NCI-H1417 treated with DMSO at 0.1 percent for 48 hours (cell line): ENCODE measurements at places on chromosomes 12 and 14.
A peak's percentile ranks its signal among the peaks of the same experiment; 100 is the strongest.

DNA sequence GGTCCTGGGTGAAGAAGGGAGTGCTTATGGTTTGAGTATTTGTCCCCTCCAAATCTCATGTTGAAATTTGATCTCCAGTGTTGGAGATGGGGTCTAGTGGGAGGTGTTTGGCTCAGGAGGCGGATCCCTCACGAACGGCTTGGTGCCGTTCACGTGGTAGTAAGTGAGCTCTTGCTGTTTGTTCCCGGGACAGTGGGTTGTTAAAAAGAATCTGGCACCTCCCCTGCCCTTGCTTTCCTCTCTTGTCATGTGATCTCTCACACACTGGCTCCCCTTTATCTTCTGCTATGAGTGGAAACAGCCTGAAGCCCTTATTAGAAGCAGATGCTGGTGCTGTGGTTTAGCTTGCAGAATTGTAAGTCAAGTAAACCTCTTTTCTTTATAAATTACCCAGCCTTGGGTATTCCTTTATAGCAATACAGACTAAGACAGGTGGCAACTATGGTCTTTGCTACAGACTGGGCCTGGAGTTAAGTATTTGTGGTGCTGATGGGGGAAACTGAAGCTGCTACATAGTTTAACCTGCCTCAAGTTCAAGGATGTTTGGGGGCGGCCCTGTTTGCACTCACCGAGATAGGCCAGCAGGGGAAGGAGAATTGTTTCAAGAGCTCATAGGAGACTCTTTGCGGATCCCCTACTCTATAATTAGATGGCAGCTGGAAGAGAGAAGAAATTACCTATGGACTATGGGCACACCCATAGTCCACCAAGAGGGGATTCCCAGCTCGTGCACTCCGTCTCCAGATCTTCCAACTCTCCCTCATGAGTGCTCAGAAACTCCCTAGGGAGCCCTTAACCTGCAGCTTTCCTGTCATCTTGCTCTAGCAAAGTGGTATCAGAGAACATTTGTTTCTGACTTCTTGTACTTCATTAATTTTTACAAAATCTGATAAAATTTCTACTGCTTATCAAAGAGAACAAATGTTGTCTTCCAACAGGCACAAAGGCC, 164.6 kb downstream of the SLC15A5 start:
- peak; percentile 30 for DNase-seq

DNA sequence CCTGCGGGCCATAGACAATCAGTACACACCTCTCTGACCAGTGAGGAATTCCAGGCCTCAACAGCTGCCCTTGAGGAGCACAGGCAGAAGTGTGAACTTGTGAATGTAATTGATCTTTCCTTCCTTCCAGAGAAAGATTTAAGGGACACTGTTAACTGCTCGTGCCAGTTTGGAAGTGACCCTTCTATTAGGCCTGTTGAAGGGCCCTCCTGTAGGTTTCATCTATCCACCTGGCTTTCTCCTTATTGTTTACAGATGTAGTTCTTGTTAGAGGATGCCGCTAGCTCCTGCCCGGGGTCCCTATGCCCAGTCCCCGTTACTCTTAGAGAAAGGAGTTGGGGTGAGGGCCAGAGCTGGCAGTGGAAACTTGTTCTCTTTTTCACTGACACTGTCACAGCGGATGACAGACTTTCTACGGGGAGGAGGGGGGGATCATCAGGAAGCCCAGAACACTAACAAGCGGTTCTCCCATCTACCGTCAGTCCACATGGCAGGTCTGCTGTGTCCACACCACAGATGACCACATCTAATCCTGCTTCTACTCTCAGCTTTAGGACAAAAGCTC, 42.6 kb downstream of the SH2B3 start:
- DNase-seq = no peak

GRCh38 chr14:72604133-72604532, 289.8 kb downstream of the DPF3 start:
- no peak for DNase-seq

GRCh38 chr14:97902630-97903029, 1105.4 kb downstream of the VRK1 start:
- DNase-seq = no peak

GRCh38 chr14:52124791-52125684, 56.2 kb upstream of the NID2 start:
- no peak for DNase-seq

GRCh38 chr14:33369041-33369440, 430.4 kb downstream of the NPAS3 start:
- no peak for DNase-seq

GRCh38 chr12:5442251-5443006, 10.5 kb downstream of the NTF3 start:
- no peak for DNase-seq

- no peak for DNase-seq
These were observed 96.1 kb downstream of the DNAH10 start for GRCh38 chr12:123858176-123858575.

DNA sequence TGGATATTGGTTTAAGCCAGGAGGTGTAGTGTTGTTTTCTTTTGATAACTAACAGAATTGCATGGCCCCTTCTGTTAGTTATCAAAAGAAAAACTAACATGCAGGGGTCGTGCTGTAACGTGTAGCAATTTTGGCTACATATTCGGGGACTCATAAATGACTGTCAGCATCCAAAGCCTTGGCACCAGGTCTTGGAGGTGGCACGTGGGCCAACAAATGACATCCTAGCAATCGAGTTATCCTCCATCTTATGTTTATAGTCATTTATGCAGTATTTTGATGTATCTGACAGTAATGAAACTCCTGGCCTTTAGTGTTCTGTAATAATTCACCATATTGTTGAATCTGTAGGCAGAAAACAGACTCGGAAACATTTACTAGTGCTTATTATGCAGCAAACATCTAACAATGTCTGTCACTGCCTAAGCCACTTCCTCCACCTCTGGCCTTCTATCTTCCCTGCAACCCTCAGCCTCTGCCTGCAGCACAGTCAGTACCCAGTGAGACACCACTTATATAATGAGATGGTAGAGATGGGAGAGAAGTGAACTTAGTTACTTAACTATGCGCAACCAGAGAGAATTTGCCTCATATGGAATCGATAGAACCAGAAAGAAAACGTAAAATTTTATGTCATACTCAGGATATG, 184.6 kb downstream of the AEBP2 start:
- DNase-seq = no peak

- DNase-seq = no peak
These were observed 97.2 kb downstream of the MGAT4C start for GRCh38 chr12:86158956-86159355.

DNA sequence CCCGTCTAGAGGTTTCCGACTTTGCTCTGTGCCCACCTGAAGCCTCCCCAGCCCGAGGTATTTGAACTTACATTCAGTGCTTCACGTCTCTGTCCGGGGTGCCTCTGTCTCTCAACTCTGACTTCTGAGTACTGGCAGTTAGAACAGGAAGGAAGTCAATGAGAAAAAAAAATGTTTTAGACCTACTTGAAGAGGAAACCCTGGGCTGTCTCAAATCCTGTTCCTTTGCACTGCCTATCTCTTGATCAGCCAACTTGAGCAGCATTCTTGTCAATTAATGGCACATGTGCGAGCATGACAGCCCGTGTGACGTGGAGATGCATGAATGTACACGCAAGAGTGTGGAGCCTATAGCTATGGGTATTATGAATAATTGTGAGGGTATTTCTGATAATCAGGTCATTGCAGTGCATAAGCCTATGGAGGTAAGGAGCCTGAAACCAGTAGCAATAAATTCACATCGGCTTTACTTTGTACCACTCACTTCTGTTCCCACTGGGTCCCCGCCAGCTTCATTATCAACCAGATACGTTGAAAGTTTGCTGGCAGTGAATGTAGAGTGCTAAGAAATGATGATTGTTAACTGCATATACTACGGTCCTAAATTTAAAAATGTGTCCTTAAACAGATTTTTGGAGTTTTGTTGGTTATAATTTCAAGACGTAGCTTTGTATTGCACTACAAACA, at the start of gene ARHGDIB:
Gene ARHGDIB, minus strand, starts transcription at position 136 of the 687 bp plus-strand sequence. CDS start 10,889 bp downstream, outside the sequence.
- DNase-seq = no peak

GRCh38 chr14:60651796-60652673, 2.8 kb upstream of the SIX1 start:
- no peak for DNase-seq

DNA sequence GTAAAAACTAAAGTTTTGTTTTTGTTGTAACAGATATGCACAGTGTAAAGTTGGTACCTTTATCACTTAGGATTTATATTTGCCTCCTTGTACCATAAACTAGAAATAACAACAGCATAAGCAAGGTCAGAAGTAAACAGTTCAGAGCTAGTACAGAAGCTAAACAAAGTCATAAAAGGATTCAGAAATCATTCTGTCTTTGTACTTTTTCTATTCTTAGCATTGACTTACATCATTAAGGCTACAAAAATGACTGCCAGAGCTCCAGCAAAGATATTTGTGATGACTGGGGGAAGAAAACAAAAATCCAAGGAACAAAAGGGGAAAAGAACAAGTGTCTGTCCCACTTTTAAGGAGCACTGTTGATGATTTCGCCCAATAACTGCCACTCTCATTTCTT, 347.2 kb downstream of the CCDC91 start:
- no peak for DNase-seq

DNA sequence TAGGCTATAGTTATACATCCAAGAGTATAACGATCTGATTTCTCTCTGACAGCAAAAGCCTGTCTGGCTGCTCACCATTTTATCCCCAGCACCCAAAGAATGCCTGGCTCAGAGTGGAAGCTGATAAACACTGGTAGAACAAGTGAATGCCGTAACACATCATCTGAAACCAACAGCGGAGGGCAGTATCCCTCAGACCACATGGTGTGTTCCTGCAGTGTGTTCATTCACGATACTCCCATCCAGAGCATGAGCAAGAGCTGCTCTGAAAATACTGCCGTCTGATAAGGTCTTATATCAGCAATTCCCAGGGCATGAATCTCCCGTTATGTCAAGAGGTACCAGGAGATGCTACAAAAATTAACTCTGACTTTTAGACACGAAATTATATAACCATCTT, 95.9 kb downstream of the TTC7B start:
- DNase-seq = no peak

DNA sequence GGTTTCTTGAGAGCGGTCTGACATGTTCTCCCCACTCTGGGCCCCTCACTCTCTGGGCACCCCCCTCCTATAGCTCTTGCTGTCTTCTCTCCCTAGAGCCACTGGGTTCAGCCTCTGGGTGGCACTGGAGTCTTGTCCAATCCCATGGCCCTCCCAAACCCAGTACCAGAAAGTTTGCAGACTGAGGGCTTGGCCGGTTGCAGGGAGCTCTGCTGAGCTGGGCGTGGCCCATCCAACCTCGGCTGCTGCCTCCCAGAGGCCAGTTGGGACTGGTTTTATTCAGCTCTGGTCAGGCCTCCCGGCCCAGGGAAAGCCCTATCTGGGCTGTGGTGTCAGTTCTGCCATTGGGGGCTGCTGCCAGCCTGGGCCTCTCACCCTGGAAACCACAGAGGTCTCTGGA, 37.9 kb downstream of the ISCA2 start:
- DNase-seq = no peak

DNA sequence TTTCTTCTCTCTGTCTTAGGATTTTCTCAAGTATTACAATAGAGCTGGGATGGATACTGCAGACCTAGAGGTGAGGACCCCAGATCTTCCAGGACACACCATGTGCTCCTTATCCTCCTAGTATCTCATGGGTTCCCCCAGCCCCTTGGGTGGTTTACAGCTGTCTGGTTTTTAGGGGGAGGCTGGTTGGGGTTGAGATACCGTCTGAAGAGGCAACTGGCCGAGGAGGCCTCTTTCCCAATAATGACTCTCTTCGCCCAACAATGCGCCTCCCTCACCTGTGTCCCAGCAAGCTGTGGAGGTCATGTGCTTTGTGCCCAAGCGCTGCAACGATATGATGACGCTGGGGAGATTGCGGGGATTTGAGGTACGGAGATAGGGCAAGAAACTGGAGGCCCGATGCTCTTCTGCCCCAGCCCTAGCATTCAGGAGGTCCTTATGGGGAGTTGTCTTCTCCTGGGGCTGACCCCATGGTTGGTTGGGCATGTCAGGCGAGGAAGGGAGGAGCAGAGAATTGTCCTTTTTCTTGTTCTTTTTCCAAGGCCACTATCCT, 3.8 kb downstream of the ARHGEF25 start:
- no peak for DNase-seq

GRCh38 chr14:92959761-92960680, 37.1 kb downstream of the CHGA start:
- peak; percentile 54 for DNase-seq

GRCh38 chr14:30550335-30550734, 8.6 kb upstream of the G2E3 start:
- no peak for DNase-seq

- no peak for DNase-seq
These were observed 14.4 kb upstream of the VRTN start for GRCh38 chr14:74333909-74334308.

DNA sequence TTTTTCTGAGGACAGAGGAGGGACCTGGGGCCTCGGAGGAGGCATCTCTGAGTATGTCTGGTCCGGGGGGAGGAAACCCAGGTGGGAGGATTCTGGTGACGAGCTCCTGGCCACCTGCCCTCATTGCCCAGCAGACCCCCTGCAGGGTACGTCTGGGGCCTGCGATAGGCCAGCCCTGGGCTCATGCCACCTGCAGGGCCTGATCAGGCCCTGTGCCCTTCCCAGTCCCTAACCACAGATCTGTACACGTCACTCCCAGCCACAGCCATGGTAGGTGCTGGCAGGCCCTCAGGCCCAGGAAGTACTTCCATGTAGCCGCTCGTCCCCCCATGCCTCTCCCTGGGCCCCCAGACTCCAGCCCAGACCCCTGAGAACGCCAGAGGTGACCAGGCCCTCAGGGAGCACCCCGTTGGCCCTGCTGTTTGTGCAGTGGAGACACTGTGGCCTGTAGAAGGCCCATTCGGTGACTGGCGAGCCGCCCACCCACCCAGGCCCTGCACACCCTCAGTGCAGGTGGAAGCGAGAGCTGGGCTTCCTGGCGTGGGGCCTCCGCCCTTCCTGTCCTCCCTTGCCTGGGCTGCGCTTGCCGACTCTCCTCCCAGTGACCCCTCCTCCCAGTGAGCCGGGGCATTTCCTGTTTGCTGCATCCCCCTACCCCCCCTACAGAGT, 5.7 kb downstream of the INF2 start:
- peak; percentile 83 for DNase-seq

- DNase-seq = peak; percentile 53
These were observed 91.7 kb upstream of the SEL1L start for GRCh38 chr14:81625343-81625742.

- no peak for DNase-seq
These were observed 398.8 kb upstream of the RGS6 start for GRCh38 chr14:71533390-71533789.

GRCh38 chr14:45361727-45362126, 108.7 kb upstream of the MIS18BP1 start:
- no peak for DNase-seq

- no peak for DNase-seq
These were observed 11.7 kb downstream of the NAV3 start for GRCh38 chr12:77842430-77842829.

GRCh38 chr12:121391619-121392324, 8.1 kb upstream of the RNF34 start:
- DNase-seq = no peak
